ENCODE measurements at places on chromosomes 7 and 10.

DNA sequence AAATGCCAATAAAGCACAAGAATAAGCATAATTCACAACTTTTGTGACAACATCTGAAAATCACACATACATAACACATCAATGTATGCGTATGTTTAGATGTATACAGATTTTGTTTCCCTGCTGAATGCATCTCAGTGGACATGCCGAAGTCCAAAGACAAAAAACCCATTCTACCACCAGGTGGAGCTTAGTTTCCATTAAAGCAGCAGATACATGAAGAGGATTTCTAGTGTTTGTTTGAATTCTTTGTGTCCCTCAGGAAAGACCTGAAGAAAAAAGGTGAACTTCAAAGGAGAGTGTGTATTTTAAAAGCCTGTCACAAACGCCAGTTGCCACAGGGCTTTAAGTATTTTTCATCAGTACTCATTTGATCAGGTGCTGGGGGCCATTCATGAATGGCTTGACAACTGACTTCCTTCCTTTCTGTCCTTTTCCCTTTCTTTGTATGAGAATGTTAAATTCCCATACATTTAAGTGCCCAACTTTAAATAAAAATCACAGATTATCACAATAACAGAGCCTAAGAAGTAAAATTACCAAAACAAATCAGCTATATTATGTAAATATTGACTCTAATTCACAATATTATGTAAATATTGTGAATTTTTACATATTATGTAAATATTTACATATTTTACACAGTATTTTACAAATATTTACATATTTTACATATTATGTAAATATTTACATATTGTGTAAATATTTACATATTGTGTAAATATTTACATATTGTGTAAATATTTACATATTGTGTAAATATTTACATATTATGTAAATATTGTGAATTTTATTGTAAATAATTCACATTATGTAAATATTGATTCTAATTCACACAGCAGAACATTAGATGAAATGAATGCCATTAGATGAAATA, 343.0 kb downstream of the CRPPA start:
- DNase-seq = no peak

DNA sequence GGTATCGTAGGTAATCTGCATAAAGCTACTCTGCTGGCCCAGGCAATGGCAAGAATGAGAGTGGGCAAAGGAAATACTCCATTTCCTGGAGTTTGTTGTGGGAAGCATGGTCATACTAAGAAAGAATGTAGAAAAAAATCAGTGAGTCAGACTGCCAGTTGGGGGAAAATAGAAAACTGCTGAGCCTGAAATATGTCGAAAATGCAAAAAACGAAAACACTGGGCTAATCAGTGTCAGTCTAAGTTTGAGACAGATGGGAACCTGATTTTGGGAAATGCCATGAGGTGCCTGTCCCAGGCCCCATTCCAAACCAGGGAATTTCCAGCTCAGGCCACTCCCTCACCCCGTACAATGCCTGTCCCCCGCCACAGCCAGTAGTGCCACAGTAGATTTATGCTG, 150.0 kb downstream of the ZNF33B start:
- no peak for DNase-seq

- no peak for DNase-seq
These were observed 7.3 kb upstream of the LBX1 start for GRCh38 chr10:101236376-101237080.

GRCh38 chr10:71782917-71783490, 9.7 kb upstream of the VSIR start:
- no peak for DNase-seq

DNA sequence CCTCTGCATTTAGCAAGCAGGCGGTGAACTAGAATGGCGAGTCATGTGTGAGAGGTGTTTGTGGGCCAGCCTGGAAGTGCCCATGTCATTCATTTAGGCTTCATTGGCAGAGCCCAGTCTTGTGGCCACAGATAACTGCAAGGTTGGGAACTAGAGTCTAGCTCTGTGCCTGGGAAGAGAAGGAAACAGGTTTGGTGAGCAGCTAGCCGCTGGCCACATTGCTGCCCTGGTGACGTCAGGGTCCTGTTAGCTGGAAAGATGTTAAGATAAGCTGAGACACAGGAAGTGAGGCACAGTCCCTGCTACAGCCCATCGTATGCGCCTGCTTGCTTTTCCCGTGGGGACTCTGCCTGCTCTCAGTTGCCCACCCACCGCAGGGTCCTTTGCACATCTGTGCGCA, 185.5 kb downstream of the CAMK1D start:
- DNase-seq = no peak

DNA sequence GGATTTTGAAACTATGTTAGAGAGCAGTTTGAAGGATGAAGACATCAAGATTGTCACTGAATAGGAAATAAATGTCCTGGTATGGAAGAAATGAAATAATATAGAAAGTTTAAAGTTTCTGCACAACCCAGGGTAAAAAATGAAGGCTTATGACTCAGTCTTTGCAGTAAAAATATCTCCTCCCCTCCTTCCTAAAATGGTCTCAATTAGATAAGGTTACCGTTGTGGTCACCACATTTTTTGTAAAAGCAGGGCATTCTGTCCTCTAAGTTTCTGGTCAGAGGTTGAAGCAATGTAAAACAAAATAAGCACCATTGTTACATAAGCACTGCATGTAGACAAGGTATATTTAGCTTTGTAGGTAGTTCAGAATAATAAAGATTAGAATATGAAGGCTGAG, 403.5 kb downstream of the SUGCT start:
- DNase-seq = no peak

- DNase-seq = no peak
These were observed 12.0 kb upstream of the SVOPL start for GRCh38 chr7:138713191-138713590.

GRCh38 chr10:17061418-17061817, 68.2 kb downstream of the CUBN start:
- no peak for DNase-seq

- DNase-seq = no peak
These were observed 69.6 kb downstream of the PARP12 start for GRCh38 chr7:139993169-139993568.

- DNase-seq = no peak
These were observed 37.4 kb downstream of the ZNRF2 start for GRCh38 chr7:30321882-30322192.

- no peak for DNase-seq
These were observed 4.1 kb downstream of the JCAD start for GRCh38 chr10:30055226-30055662.

DNA sequence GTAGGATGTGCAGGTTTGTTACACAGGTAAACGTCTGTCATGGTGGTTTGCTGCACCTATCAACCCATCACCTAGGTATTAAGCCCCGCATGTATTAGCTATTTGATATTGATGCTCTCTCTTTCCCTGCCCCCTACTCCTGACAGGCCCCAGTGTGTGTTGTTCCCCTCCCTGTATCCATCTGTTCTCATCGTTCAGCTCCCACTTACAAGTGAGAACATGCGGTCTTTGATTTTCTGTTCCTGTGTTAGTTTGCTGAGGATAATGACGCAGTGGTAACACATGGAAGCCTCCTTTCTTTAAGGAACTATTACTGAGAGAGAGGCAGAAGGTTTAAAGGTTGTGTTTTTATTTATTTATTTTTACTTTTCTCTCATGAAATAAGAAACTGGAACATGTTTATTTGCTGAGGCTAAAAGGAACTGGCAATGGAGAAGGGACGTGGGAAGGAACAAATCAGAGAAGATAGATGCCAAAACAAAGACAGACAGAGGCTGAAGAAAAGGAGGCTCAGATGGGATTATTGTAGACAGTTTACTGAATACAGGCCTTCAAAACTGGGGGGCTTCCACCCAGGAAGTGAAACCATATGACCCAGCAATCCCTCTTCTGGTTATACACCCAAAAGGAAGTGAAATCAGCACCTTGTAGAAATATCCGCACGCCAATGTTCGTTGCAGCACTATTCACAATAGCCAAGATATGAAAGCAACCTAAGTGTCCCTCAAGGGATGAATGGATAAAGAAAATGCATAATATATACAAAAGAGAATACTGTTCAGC, 556.3 kb downstream of the GRM8 start:
- DNase-seq = no peak

DNA sequence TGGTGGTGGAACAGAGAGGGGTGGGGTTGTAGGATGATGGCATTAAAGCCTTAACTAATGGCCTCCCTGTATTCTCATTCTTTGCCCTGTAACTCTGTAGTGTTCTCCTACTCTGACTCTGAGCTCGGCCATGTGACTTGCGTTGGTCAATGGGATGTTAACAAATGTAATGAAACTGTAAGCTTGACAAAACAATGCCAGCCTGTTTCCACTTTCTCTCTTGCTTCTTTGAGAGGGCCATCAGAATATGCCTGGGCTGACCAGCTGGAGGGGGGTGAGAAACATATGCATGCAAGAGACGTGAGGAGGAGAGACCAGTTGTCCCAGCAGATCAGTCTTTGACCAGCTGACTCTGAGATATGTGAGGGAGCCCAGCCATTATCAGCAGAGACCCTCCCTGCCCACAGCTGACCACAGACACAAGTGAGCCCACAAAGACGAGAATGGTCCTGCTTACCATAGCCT, 100.6 kb downstream of the ICA1 start:
- DNase-seq = no peak

DNA sequence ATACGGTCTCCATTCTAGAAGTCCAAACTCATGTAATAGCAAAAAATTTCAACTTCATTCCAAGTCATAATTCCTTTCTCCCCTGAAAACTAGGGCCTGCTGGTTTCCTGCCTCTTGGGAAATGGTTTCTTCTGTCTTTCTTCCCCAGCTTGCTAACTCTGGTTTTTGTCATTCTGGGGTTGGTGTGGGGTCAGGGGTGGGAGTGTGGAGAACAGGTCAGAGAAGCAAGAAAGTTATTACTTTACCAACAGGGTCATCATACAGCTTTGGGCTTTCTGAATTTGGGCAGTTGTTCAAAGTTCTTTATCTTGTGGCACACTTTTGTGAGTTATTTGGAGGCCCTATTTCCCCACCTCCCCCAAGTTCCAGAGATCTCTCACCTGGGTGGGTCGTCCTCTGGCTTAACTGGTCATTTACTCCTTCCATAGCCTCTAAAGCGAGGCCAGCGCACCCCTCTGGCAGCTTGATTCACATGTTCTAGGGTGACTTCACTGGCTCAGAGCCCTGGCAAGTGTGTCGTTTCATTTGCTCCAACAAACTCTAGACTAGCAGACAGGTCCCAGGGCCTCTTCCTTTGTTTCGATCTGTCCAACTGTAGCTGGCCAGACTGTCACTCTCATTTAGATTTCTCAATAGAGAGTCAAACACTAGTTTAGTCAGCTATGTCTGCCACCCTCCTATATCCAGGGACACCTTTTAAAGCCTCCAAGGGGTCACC, 161.2 kb downstream of the JCAD start:
- no peak for DNase-seq

- no peak for DNase-seq
These were observed 70.3 kb upstream of the GSDME start for GRCh38 chr7:24827589-24827988.

GRCh38 chr10:124351481-124352220, 67.1 kb downstream of the OAT start:
- no peak for DNase-seq

GRCh38 chr10:49567810-49568209, 28.9 kb upstream of the ERCC6 start:
- DNase-seq = no peak

GRCh38 chr7:36289833-36290661, 99.6 kb upstream of the ANLN start:
- DNase-seq = no peak

GRCh38 chr7:9603291-9603690, 1169.9 kb downstream of the NXPH1 start:
- no peak for DNase-seq

GRCh38 chr10:100020142-100020885, 10.6 kb upstream of the DNMBP start:
- no peak for DNase-seq

- no peak for DNase-seq
These were observed 252.7 kb upstream of the CDC14C start for GRCh38 chr7:48671656-48672055.

DNA sequence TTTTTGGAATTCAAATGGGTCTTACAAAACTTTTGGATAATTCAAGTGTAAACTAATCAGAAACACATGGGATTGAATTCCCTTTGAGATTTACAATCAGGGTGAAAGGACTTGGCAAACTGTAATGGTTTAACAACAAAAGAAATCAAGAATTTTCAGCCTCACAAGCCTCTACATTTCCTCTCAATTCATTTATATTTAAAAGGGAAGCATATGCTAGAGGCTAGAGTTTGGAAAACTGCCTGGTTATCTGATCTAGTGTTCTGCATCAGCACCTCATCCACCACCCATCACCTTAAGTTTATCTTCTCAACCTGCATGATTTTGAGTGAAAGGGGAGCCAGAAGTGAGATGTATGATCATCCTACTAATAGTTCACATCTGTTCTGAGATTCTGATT, 120.7 kb downstream of the TES start:
- DNase-seq = no peak

GRCh38 chr10:132185601-132186487, 904 bp upstream of the DPYSL4 start:
- DNase-seq = peak; percentile 26

GRCh38 chr7:50822706-50823105, 40.0 kb upstream of the GRB10 start:
- no peak for DNase-seq

- DNase-seq = peak; percentile 73
These were observed 57.1 kb upstream of the PCGF5 start for GRCh38 chr10:91163269-91163868.

DNA sequence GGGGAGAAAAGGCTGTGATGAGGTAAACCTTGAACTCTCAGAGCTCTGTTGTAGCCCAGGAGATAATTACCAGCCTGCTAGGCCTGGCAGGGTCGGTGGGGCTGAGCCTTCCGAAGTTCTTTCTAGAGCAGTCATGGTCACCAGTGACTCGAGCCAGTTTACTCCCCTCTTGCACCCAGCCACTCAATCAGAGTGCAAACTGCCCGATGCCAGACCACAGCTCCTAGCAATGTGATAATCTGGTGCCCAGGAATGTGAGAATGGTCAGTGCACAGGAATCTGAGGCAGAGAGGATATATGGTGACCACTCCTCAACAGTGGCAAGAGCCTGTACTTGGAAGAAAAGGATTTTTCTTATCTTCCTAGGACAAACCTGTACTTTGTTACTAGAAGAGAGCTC, 46.4 kb upstream of the KMT2E start:
- no peak for DNase-seq

GRCh38 chr7:121909716-121910345, 36.9 kb downstream of the PTPRZ1 start:
- no peak for DNase-seq

Data from activated effector memory CD4-positive, alpha-beta T cell treated with Interleukin-2 at 50 U/mL for 16 hours (primary cell).